Cortex of kidney (tissue), 1 donor: ENCODE measurements at places on chromosomes 1 and 21.

- DNase-seq, result no peak
Observed at GRCh38 chr1:23554481-23555269, 4.6 kb downstream of the ID3 start.

DNA sequence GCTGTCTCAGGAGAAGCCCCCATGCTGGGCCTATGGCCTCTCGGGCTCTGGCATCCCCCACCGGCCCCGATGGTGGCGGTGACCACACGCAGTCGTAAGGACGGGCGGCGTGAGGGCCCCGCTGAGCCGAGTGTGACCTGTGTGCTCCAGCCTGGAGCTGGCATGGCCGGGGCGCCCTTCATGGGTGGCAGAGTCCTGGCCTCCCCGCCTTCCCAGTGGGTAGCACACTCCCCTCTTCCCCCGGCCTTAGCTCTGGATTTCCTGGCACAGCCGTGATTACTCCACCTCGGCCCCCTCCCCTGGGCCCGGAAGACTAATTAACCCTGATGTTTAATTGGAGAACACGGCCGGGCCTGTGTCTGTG is 44.6 kb downstream of the SLX9 start:
- DNase-seq, result no peak

DNA sequence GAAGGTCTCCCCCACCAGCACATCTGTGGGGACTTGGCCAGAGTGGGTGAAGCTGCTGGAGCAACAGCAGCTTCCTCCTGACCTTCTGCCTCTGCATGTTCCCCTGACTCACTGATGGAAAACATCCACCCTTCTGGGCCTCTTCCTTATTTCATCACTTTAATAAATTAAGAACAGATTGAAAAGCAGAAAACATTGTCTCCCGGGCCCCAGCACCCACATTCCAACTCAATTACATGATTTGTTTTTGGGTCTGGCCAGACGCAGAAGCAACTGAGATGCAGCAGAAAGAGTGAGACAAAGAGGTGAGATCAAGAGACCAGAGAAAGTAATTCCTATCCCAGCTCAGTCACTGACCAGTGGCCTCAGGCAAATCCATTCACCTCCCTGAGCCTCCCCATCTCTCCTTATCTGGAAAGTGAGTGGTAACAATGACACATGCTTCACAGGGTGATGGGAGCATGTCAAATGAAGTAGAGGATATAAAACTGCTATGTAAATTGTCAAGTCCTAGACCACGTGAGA is 157.1 kb downstream of the ELAVL4 start:
- no peak for DNase-seq

DNA sequence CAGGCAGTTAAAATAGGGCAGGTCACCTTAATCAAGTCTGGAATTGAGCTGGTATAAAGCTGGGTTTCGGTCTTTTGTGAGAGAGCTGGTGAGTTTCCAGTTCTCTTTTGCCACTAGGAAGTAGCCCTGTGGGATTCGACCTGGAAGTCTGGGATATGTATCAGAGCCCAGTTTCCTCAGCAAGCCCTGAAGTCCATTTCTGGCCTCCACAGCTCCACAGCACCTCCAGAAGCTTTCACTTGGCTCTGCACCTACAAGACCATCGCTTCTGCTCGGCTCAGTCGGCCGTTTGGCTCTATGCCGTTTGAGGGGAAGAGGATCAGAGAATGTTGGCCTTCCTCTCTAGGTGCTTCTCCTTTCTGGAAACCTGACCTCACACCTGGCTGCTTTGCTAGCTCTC is 148.0 kb downstream of the GALNT2 start:
- DNase-seq, result no peak

GRCh38 chr1:35932941-35933340 is 2.0 kb downstream of the AGO3 start:
- DNase-seq, result no peak

DNA sequence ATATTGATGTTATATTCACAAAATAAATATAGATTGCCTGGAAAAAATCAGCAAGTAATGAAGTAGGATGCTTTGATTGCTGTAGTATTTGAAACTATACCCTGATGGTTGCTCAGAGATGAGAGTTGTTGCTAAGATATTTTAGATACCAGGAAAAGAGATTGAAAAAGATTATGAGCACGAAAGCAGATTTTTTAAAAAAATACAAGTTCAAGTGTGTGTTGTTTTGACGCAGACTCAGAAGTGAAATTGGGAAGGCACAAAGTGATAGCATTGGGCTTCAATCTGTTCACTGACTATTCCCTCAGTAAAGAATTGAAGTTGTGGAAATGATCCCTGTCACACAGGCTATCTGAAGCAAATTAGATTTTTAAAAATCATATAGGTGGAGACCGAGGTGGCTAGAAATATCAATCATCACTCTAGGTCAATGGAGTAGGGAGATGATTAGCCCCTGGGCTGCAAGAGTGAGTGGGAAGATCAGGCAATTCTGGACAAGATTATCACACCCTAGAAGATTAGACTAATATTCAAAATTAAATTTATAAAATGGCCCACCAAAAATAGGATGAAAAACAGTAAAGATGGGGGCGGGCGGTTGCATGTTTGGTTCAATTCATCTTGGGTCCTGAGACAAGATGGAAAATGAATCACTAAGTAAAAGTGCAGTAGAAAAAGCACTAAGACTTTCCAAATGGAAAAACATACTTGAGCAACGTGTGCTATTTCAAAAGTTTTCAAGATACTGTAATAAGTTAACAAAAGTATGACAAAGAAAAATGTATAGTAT is 41.5 kb upstream of the LRRC8D start:
- no peak for DNase-seq

DNA sequence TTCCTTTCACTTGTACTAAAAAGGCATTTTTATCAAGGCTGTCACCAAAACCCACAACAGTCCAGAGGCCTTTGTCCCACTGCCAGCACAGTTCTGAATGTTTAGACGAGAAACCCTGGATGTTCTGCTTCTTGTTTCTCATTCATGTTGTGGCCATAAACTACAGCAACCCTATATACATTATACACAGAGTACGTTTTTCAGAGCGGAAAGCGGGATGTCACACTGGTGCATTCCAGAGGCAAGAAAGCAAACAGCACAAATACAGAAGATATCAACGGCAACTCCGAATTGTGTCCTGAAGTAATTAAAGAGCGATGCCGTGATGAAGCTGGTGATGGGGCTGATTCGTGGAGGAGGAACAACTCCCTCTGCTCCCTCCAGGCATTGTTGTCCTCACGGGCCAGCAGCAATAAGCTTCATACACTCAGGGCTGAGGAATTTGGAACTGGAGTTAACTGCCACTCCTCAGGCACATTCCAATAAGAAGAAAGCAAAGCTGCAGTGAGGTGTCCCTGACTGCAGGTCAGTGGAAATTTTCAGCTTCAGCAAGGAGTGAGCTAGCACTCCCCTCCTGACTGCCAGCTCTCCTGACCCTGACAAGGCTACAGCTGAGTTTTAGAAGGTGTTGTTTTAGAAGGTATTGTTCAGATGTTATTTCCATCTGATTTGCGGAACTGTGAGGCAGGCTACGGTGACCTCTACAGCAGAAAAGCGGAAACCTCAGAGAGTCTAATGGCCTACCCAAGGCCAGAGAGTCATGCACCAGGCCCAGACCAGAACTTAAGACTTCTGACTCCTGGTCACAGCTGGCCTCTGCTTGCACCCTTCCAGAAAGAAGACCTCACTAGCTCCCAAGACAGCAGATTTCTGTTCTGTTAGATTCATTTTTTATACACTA is 149.0 kb downstream of the TGFBR3 start:
- DNase-seq, result no peak

GRCh38 chr1:225617479-225617878 is 35.4 kb downstream of the ENAH start:
- DNase-seq, result no peak

DNA sequence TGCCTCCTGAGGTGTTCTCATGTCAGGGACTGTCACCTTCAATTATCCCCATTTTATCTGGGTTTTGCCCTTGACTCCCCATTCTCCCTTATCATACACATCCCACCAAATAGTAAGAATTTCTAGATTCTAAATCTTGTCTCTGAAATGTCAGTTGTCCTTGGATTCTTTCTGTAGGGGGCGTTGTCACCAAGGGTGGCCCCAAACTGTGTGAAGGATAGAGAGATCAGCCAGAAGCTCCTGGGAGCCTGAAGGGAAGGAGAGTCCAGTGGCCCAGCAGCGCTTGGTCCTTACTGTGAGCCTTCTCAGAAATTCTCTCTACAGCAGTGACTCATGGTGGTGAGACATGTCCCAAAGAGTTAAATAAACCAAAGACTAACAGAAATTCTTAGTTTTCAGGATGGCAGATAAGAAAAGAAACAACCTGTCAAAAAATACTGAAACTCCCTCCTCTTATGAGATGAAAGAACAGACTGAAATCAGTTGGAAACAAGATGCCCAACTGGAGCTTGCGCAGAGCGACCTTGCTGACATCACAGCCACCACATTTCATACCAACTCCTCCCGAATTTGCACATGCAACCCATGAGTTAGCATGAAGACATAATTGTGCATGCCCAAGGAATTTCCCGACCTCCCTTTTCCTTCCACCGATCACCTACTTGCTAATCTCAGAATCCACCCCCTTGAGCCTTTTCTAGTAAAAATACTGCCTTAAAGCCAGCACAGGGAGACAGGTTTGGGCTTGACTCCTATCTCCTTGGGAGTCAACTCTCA is 109.8 kb downstream of the ELAVL4 start:
- no peak for DNase-seq

DNA sequence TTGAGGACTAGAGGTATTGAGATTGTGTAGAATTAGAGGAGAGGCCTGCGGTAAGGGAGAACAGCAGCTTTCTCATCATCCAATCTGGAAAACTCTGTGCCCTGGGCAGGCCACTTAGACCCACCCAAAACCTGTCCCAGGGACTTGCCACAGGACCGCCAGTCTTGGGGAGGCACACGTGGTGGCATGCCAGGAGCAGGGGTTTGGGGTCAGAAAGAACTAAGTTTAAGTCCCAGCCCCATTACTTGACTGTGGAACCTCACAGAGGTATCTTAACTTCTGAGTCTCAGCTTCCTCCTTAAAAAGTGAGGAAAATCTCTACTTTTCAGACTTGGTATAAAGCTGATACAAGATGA is 356.6 kb downstream of the HHAT start:
- DNase-seq, result no peak

DNA sequence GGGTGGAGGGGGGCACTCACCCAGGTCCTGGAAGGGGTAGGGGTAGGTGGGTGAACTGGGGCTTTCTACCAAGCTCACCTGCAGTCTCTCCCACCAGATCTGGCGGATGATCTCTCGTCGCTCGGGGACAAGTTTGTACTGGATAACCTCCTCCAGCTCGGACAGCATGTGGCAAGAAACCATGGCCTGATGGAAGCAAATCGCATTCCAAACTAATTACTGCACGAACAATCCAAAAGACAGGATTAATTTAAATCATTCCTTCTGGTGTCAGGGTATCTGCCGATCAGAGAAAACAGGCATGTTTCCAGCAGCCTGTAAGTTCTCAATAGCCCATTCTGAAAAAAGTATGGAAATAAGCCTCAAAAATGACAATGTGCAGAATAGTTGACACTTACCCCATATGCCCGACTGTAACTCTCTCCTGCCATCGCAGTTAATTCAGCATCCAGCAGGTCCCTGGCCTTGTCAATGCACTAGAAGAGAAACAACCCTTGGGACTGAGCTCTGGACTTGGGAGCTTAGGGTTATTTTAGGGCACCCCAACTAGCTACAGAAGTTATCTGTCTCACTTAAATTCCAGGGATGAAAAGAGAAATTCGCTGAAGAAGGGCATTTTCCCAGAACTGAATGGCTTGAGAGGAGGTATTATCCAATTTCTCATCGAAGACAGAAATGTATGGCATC is 44.4 kb upstream of the ANGPTL7 start:
- DNase-seq, result no peak

GRCh38 chr1:13832536-13832935 is 132.5 kb downstream of the PRDM2 start:
- no peak for DNase-seq

DNA sequence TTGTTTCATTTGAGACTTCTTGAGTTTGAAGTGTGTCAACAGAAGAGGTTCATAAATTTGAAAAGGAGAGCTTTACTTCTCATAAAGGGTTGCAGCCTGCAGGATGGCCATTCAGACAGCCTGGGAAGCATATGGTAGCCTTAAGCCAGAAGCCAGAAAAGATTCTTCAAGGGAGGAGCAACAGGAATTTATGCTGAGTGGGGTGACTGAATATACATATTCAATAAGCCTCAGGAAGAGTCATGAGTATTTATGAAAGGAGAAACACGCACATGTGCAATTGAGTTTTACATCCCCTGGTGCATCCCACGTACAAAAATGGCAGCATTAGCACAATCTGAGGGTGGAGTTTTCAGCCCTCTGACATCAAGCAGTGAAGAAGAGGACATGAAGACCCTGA is 290.2 kb downstream of the KCTD3 start:
- DNase-seq, result no peak

GRCh38 chr1:207393610-207394009 is 60.5 kb upstream of the CR2 start:
- DNase-seq, result no peak

DNA sequence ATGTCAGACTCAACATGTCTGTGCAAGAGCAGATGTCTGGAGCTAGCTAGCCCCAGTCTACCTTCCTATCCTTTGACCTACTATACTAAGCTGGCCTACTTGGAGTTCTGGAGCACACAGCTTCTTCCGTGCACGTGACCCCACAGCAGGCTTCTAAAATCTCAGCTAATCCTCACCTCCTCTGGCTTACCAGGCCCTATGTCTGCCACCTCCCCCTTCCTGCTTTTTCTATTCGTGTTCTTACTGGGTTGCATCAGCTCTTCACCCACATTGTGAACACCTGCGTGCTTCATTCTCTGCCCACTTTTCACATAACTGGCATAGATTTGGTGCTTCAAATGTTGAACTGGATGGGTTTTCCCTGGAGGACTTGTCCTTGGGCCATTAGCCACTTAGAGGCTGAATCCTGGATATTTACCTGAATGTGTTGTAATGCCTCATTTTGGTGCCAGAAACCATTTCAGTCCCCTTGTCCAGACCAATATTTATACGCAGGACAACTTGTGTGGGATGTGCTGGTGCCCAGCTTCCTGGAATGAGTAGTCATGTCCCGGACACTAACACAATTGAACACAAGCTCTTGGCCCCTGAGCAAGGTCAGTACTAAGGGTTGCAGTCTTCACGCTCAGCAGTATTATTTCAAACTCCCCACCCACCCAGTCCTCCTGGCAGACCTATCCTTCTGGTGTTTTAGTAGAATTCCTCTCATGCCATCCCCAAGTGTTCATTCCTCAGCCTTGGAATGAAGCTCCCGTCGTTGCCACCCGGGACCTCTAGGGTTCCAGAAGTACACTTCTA is 24.0 kb downstream of the TENT5C start:
- no peak for DNase-seq

DNA sequence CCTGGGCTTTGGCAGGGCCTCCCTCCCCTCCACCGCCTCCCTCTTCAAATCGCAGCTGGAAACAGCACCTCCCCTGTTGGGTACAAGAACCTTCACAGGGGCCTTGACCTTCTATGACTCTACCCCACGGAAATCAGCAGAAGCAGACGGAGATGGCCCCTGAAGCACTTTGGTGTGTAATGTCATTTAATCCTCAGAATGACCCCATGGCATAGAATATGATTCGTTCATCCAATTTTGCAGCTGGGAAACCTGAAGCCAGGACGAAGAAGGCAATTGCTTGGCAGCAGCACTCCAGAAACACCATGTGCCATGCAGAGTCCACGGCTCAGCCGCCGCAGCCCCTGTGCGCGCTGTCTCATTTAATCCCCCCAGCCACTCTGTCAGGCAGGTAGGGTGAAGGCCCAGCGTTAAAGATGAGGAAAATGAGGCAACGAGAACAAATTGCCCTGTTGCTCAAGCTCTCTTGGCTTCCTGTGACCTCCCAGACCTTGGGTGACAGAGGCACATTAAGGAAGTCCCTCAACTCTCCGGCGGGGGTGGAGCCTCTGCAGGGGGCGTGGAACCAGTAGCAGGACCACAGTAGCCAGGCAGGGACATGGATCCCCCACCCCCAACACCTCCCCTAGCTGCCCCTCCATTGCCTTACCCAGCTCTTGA is 25.8 kb upstream of the LAPTM5 start:
- no peak for DNase-seq
